Fibroblast of the aortic adventitia (primary cell): ENCODE measurements at places on chromosomes 2 and 18.

- no peak for DNase-seq
Measured at GRCh38 chr2:48045613-48046012, 139.3 kb upstream of the FBXO11 start.

- no peak for DNase-seq
Measured at GRCh38 chr2:49719241-49719640, 564.9 kb upstream of the FSHR start.

DNA sequence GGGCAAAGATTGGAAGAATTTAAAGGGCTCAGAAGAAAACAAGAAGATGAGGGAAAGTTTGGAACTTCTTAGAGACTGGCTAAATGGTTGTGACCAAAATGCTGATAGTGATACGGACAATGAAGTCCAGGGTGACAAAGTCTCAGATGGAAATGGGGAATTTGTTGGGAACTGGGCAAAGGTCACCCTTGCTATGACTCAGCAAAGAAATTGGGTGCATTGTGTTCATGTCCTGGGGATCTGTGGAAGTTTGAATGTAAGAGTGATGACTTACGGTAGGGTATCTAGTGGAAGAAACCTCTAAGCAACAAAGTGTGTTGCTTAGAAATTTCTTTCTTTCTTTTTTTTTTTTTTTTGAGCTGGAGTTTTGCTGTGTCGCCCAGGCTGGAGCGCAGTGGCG is 6.0 kb upstream of the IL1A start:
- DNase-seq = no peak

GRCh38 chr2:173716458-173717052 is 248.6 kb downstream of the SP3 start:
- no peak for DNase-seq

DNA sequence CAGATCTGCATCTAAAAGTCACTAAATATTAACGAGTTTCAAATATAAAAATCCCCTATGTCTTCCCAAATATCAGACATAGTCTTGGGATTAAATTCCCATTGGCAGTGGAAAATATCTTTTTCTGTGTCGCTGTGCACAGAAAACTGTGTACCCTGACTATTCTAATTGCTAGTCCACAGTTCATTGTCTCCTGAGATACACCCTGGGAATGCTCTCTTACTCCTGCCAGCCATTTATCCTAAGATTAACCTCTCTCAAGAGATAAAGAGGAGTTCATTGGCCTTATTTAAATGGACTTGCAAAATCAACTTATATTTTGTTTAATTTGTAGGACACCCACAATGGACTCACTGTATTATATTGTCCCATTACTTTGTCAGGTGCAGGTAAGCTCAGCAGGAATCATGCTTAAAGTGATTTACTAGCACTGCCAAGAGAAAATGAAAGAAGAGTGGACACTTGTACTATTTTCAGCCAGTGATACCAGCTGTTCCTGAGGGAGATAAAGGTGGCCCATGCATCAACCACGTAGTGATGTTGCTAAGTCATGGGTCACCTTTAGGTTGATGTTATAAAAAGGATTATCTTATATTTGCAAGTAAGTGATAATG is 553.8 kb downstream of the PIK3C3 start:
- no peak for DNase-seq

- DNase-seq = no peak
Measured at GRCh38 chr2:105858868-105859693, 114.4 kb downstream of the NCK2 start.

DNA sequence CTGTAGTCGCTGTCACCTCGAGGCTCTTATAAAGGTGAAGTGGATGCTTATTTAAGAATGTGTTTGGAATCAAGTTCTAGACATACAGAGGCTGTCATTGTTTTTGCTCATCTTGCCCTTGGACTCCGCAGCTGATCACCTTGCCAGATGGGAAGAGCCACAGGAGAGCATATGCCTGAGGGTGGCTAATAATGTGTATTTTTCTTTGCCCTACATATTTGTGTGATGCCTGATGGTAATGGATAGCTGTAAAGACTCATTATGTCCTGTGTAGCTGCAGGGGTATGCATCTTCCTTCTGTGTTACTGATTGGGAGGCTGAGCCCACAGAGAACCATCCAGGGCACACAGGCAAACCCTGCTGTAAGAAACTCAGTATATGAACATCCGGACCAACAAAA is 61.7 kb downstream of the PRKCE start:
- no peak for DNase-seq

GRCh38 chr2:216478791-216479190 is 19.9 kb upstream of the RPL37A start:
- DNase-seq = no peak
